ENCODE measurements at places on chromosomes 2 and 18. TPM values are rescaled to one million over a fixed set of nuclear protein-coding genes. Genes with fewer than 3 reads are reported as not detected.

GRCh38 chr2:118618279-118618678 is 229.2 kb downstream of the EN1 start:
- H3K36me3 ChIP-seq: no peaks in the 10 kb centered on the region
- H3K27me3 ChIP-seq: peaks cover 12% of the 10 kb centered on the region
- H3K4me3 ChIP-seq: no peak overlapping the region
- no peak for DNase-seq
- no peaks in the 10 kb centered on the region for H3K4me1 ChIP-seq
- H3K27ac ChIP-seq: no peak overlapping the region

GRCh38 chr18:14941256-14941655 is 193.3 kb downstream of the ANKRD30B start:
- DNase-seq: peak; percentile 43
- no peaks in the 10 kb centered on the region for H3K27me3 ChIP-seq
- H3K27ac ChIP-seq: no peak overlapping the region
- H3K4me3 ChIP-seq: no peak overlapping the region

DNA sequence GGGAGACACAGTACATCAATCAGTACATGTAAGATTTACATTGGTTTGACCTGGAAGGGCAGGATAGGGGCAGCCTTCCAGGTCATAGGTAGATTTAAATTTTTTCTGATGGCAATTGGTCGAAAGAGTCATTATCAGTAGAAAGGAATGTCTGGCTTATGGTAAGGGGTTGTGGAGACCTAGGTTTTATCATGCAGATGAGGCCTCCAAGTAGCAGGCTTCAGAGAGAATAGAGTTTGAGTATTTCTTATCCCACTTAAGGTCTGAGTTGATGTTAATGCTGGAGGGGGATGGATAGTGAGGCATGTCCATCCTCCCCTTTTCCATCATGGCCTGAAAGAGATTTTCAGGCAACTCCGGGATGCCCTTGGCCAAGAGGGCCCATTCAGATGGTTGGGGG is 60.7 kb downstream of the SPTBN1 start:
- peaks cover 20% of the 10 kb centered on the region for H3K4me1 ChIP-seq
- no peaks in the 10 kb centered on the region for H3K27me3 ChIP-seq
- H3K4me3 ChIP-seq: no peak overlapping the region
- H3K36me3 ChIP-seq: no peaks in the 10 kb centered on the region
- DNase-seq: no peak
- no peak overlapping the region for H3K27ac ChIP-seq

DNA sequence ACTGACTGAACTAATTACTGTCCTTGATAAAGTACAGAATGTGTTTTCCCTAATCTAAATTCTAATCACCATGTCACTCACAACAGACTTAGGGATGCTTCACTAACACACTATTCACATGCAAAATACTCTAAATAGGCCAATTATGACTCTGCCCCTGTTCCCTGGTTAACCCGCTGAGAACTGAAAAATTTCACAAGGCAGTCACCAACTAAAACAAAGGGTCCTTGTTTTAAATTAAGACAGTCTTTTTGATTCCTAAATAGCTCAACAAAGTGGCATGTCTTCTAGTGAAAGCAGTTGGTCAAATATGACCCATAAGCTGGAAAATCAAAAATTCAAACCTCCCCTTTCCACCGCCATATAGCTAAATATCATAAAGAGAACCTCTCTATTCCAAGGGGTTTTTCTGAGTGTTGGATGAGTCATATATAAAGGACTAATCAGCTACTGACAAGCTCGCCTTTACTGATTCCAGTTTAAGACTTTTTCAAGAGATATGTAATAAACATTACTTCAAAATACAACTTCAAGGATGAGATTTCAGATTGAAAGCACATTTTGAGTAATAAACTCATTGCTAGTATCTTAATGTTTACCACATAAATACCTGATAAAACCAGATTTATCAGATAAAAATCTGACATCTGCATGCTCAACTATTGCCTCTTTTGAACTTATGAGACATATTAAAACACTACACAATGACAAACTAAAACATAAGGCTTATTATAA is 235.8 kb downstream of the TCF4 start:
- H3K27ac ChIP-seq: no peak overlapping the region
- peaks cover 13% of the 10 kb centered on the region for H3K4me1 ChIP-seq
- H3K36me3 ChIP-seq: no peaks in the 10 kb centered on the region
- DNase-seq: no peak

DNA sequence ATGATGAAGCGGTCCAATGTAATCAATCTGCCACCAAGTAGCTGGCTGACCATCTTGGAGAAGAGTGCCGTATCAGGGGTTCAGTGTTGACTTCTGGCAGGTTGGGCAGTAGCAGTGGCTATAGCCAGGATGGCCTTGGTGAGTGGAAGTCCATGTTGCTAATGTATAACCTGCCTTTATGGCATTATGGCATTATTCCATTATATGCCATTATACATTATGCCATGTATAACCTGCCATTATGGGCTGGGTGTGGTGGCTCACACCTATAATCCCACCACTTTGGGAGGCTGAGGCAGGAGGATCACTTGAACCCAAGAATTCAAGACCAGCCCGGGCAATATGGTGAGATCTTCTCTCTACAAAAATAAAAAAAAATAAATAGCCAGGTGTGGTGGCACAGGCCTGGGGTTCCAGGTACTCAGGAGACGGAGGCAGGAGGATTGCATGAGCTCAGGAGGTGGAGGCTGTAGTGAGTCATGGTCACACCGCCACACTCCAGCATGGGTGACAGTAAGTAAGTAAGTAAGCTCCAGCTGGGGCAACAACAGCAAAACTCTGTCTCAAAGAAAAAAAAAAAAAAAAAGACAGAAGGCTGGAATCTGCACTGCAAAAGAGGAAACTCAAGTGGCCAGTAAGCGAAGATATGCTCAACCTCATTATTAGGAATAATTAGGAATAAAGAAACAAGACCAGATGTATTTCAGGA is 24.4 kb upstream of the EMILIN2 start:
- H3K4me1 ChIP-seq: peaks cover 6% of the 10 kb centered on the region
- DNase-seq: no peak
- no peaks in the 10 kb centered on the region for H3K27me3 ChIP-seq
- no peaks in the 10 kb centered on the region for H3K36me3 ChIP-seq
- H3K27ac ChIP-seq: no peak overlapping the region

- no peaks in the 10 kb centered on the region for H3K36me3 ChIP-seq
- H3K27me3 ChIP-seq: peaks cover 4% of the 10 kb centered on the region
- DNase-seq: no peak
- no peak overlapping the region for H3K4me3 ChIP-seq
- no peak overlapping the region for H3K27ac ChIP-seq
Measured at GRCh38 chr18:27599202-27599829, 414.2 kb upstream of the CHST9 start.

DNA sequence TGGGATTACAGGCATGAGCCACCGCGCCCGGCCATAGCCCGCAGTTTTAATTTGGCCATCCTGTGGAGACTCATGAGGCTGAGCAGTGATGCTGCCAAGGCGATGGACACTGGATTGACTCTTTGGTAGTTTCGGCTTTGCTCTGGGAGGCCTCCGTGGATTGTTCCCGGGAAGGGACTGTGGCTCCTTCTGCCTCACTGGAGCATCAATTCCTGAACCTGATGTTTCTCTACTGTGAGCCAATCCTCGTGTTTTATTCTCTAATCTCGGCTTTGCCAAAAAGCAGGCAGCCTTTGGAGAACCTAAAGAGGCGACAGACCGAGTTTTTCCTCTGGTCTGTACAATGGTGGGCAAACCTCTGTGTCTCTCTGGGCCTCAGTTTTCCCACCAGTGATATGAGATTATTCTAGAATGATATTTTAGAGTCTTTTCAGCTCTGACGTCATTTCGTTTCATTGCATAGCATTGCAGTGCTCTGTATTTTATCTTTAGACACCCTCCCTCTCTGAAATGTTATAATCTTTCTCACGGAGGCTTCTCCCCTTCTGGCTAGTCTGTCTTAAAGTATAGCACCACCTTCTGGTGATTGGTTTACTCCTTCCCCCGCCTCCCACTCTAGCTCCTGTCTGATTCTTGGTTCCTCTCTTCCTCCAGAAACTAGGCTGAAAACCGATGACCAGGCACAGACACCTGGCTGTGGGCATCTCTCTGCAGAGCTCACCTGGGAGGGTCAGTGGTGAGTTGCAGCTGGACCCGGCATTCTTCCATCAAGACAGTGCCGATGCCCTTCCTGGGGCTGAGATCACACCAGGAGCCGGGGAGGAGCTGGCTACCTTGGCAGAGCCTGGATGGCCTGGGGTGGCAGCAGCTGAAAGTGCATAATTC is 341.3 kb downstream of the MYCN start:
- H3K4me3 ChIP-seq: no peak overlapping the region
- no peak overlapping the region for H3K27ac ChIP-seq
- no peaks in the 10 kb centered on the region for H3K36me3 ChIP-seq

GRCh38 chr2:10048501-10049171 is 5.3 kb downstream of the KLF11 start:
- H3K36me3 ChIP-seq: peaks cover 35% of the 10 kb centered on the region
- no peaks in the 10 kb centered on the region for H3K4me1 ChIP-seq
- H3K27ac ChIP-seq: peak overlapping the region; percentile 25
- no peak overlapping the region for H3K4me3 ChIP-seq
- DNase-seq: peak; percentile 94

- no peak overlapping the region for H3K27ac ChIP-seq
- no peaks in the 10 kb centered on the region for H3K36me3 ChIP-seq
- no peak overlapping the region for H3K4me3 ChIP-seq
- H3K4me1 ChIP-seq: no peaks in the 10 kb centered on the region
Measured at GRCh38 chr18:25935356-25935755, 155.1 kb downstream of the SS18 start.

DNA sequence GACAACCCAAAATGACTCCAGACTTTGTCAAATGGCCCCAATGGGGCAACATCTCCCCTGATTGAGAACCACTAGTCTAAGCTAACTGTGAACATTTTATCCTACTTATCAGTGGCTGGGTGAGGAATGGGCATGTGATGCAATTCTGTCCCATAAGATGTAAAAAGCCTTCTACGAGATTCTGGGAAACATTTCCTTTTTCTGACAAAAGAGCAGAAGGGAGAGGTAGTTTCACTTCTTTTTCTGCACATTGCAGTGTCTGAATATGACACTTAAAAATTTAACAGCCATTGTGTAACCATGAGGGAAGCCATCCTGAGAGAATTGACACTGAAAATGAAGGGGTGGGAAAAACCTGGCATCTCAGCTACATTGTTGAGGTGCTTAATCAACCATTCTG is 17.3 kb upstream of the MARCHF4 start:
- no peak for DNase-seq
- no peak overlapping the region for H3K4me3 ChIP-seq
- no peaks in the 10 kb centered on the region for H3K27me3 ChIP-seq
- no peak overlapping the region for H3K27ac ChIP-seq
- no peaks in the 10 kb centered on the region for H3K36me3 ChIP-seq
- H3K4me1 ChIP-seq: peaks cover 3% of the 10 kb centered on the region

GRCh38 chr2:214807653-214808052 is 1.8 kb downstream of the BARD1 start:
- H3K36me3 ChIP-seq: no peaks in the 10 kb centered on the region
- DNase-seq: no peak
- peak overlapping the region; percentile 41 for H3K27ac ChIP-seq
- no peaks in the 10 kb centered on the region for H3K27me3 ChIP-seq
- peak overlapping the region; percentile 96 for H3K4me3 ChIP-seq
- peaks cover 16% of the 10 kb centered on the region for H3K4me1 ChIP-seq

GRCh38 chr18:35376742-35377695 is at the start of gene ZNF396:
Gene ZNF396 (minus strand): TSS chr18:35377337. CDS start chr18:35374292, 3,045 bp downstream.
- H3K36me3 ChIP-seq: no peaks in the 10 kb centered on the region
- peak; percentile 96 for DNase-seq
- peaks cover 20% of the 10 kb centered on the region for H3K27me3 ChIP-seq
- H3K4me1 ChIP-seq: peaks cover 16% of the 10 kb centered on the region
- no peak within 1 kb of the TSS for H3K27ac ChIP-seq

GRCh38 chr2:59077981-59078531 is 836.9 kb upstream of the FANCL start:
- no peaks in the 10 kb centered on the region for H3K27me3 ChIP-seq
- H3K36me3 ChIP-seq: no peaks in the 10 kb centered on the region
- no peak overlapping the region for H3K27ac ChIP-seq
- no peak overlapping the region for H3K4me3 ChIP-seq
- DNase-seq: no peak

- H3K27ac ChIP-seq: peak overlapping the region; percentile 43
- no peak overlapping the region for H3K4me3 ChIP-seq
- no peak for DNase-seq
- H3K4me1 ChIP-seq: peaks cover 33% of the 10 kb centered on the region
- H3K36me3 ChIP-seq: peaks cover 18% of the 10 kb centered on the region
Measured at GRCh38 chr2:39377226-39377939, 59.7 kb downstream of the MAP4K3 start.

GRCh38 chr2:71614976-71615766 is 161.8 kb downstream of the DYSF start:
- no peak overlapping the region for H3K27ac ChIP-seq
- H3K27me3 ChIP-seq: no peaks in the 10 kb centered on the region
- no peaks in the 10 kb centered on the region for H3K4me1 ChIP-seq
- no peaks in the 10 kb centered on the region for H3K36me3 ChIP-seq
- peak; percentile 86 for DNase-seq
- H3K4me3 ChIP-seq: no peak overlapping the region

- no peaks in the 10 kb centered on the region for H3K36me3 ChIP-seq
- DNase-seq: no peak
- no peak overlapping the region for H3K27ac ChIP-seq
- no peaks in the 10 kb centered on the region for H3K4me1 ChIP-seq
- no peak overlapping the region for H3K4me3 ChIP-seq
Measured at GRCh38 chr2:114714313-114714712, 271.9 kb downstream of the DPP10 start.

GRCh38 chr18:27355308-27355707 is 170.2 kb upstream of the CHST9 start:
- no peak overlapping the region for H3K27ac ChIP-seq
- H3K27me3 ChIP-seq: no peaks in the 10 kb centered on the region

GRCh38 chr18:57749604-57749970 is 53.5 kb downstream of the ATP8B1 start:
- peak overlapping the region; percentile 27 for H3K27ac ChIP-seq
- no peak for DNase-seq
- no peaks in the 10 kb centered on the region for H3K27me3 ChIP-seq
- peaks cover 26% of the 10 kb centered on the region for H3K36me3 ChIP-seq
- H3K4me3 ChIP-seq: no peak overlapping the region
- H3K4me1 ChIP-seq: peaks cover 41% of the 10 kb centered on the region

- no peak overlapping the region for H3K4me3 ChIP-seq
- H3K27ac ChIP-seq: no peak overlapping the region
- no peaks in the 10 kb centered on the region for H3K4me1 ChIP-seq
- H3K27me3 ChIP-seq: peaks cover 13% of the 10 kb centered on the region
- DNase-seq: no peak
Measured at GRCh38 chr2:57864926-57865325, 181.7 kb upstream of the VRK2 start.

HOXD8 gene
- total RNA-seq: 3.3 TPM

SPEG gene
- 26.4 TPM for total RNA-seq

ALPP gene
- not detected for total RNA-seq

C2orf76 gene
- 6.5 TPM for total RNA-seq

CHRNG gene
- not detected for total RNA-seq

IL37 gene
- total RNA-seq: not detected

TGFA gene
- total RNA-seq: not detected

ERFE gene
- 0.88 TPM for total RNA-seq

RIT2 gene
- not detected for total RNA-seq

TRIM43 gene
- not detected for total RNA-seq

Measured in osteoblast (primary cell).